Stimulated activated CD8-positive, alpha-beta memory T cell treated with anti-CD3 and anti-CD28 coated beads, Interleukin-4, amount 100 ng/mL, for 1 hour (primary cell): ENCODE measurements at places on chromosomes 1 and 21.

- no peak for DNase-seq
Observed at GRCh38 chr1:168803806-168804510, 75.0 kb upstream of the DPT start.

DNA sequence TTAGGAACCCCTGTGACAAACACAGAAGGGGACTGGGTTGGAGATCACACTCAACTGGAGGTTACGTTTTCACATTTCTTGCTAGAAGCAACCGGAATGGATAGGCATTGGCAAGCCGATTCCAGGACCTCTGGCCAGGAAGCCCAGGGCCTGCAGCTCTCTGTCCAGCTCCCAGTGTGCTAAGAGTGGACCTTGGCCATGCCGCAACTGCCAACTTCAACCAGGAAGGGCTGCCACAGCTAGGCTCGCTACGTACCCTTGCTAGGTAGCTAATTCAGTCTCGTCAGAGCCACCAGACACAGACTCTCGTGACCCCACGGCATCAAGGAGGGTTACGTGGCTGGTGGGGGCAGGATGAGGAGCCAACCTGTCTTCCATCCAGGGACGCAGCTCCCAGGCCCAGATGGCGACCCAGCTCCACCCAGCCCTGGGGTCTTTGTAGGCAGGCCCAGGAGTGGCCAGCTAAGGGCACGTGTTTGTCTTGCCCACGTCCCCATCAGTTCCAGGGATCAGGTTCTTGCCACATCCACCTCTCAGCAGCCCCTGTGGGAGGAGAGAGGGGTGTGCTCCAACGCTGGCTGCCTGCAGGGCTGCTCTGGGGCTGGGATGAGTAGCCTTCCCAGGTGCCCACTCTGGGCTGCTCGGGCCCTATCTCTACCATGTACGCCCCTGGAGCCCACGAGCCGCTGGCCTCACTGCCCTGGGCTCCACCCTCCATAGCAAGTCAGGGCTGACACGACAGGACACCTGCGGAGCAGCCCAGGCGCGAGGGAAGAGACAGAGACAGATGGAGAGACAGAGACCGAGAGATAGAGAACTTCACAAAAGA, 39.2 kb downstream of the UBE2G2 start:
- no peak for DNase-seq

GRCh38 chr1:94955767-94956632, 29.1 kb upstream of the CNN3 start:
- DNase-seq, result no peak

GRCh38 chr1:17065666-17066065, 11.8 kb upstream of the SDHB start:
- no peak for DNase-seq

GRCh38 chr1:97980530-97980929, 59.7 kb upstream of the DPYD start:
- no peak for DNase-seq

DNA sequence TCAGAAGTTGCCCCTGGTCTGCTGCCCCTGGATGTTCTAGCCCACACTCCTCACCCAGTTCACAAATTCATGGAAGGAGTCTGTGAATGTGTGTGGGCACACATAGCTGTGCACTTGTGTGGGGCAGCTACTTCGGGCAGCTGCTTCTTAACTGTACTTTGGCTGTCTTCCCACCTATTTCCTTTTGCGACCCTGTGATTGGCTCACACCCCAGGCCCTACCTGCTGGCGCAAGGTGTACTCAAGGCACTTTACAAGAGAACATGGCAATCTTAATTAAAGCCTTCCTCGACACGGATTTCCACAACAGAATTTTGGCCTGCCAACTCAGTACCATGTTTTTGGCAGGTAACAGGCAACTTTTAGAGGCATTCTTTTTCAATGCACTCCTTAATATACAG, 86.5 kb upstream of the CTTNBP2NL start:
- DNase-seq, result no peak

- DNase-seq, result peak; percentile 8
Observed at GRCh38 chr1:9822897-9823692, 670 bp downstream of the CLSTN1 start.

DNA sequence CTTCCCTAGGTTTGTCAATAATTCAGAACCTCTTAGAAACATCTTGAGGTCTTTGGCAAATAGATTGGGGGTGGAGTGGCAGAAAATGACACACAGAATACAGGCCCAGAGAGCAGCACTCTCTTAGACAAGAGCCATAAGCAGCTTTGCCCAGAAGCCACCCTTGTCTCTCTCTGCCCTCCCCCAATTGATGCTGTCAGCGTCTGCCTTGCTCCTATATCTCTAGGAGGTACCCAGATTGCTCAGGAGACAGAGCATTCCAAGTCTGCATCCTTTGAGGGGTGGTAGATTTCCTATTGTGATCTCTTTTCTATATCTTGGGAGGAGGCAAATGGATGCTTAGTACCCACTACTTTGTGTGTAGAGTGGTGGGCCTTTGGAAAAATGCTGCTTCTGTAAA, 1.8 kb downstream of the RGL1 start:
- no peak for DNase-seq

GRCh38 chr1:1833456-1833855, 55.2 kb upstream of the NADK start:
- no peak for DNase-seq

- DNase-seq, result no peak
Observed at GRCh38 chr1:208235982-208236761, 8.0 kb downstream of the PLXNA2 start.

DNA sequence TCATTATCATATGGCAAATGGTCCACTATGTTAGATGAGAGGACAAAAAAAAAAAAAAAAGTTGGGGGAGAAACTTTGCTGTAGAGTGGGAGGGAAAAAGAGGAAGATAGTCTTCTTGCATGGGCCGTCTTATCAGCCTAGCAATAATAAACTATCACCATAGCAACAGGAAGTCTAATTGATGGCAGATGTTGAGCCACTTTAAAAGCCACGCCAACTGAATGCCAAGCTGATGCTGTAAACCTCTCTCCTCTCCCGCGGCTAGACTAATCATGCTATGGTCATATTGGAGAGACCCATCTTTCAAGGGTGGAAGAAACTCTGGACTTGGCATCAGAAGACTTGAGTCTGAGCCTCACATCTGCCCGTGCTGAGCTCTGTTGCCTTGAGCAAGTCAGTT, 122.2 kb upstream of the HOOK1 start:
- no peak for DNase-seq

GRCh38 chr1:168676861-168677260, 52.1 kb downstream of the DPT start:
- DNase-seq, result no peak

- DNase-seq, result no peak
Observed at GRCh38 chr1:167629681-167630567, at the start of gene RCSD1. RCSD1 (plus strand) TSS chr1:167630232; CDS start chr1:167630424, 192 bp downstream.

DNA sequence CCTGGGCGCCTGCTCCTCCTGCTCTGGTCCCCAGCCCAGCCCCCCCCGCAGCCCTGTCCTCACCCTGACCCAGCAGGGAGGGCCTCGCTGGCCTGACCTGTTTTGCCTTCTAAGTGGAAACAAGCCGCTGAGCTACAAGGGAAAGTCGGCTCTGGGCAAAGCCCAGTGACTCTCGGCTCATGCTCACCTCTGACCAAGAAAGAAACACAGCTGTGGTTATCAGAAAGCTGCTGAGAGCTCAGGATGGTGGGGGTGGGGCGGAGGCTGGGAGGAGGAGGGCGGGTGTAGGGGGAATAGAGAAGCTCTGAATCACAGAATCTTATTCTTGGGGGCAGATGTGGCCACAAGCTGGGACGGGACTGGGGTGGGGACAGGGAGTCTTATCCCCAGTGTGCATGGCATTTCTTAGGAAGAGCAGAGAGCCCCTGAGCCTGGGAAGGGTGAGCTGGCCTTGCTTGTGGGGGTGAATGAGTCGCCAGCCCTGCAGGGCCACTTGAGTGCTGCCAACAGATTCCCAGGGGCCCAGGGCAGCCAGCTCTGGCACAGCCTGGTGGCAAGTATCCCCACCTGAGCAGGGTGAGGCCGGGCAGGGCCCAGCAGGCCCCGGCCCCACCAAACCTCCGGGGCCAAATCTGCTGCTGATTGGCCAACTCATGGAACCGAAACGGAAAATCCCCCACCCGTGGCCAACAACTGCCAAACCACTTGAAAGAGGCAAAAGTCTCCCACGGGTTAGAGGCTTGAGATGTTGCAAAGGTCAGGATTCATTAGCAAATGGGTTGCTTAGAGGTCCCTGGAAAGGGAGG, 120.6 kb downstream of the SPSB1 start:
- DNase-seq, result no peak

GRCh38 chr1:103527331-103527730, 1.8 kb downstream of the RNPC3 start:
- DNase-seq, result no peak

DNA sequence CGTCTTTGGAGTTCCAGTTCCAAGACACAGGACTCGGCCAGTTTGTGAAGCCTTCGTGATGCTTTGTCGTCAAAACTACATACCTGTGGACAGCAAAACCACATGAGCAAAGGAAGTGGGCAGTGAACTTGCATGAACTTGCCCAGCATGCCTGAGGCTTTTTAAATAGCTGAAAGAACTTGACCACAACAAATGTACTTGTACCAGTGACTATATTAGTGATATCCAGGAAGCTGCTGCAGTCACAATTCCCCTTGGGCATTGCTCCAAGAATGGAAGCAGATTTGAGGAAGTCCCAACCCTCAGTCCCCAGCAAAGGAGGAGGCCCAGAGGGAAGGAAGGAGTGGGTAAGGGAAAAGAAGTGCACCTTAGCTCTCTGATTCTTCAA, 2.6 kb downstream of the FUCA1 start:
- DNase-seq, result no peak

GRCh38 chr1:154221278-154222001, 685 bp downstream of the UBAP2L start:
- peak; percentile 48 for DNase-seq

DNA sequence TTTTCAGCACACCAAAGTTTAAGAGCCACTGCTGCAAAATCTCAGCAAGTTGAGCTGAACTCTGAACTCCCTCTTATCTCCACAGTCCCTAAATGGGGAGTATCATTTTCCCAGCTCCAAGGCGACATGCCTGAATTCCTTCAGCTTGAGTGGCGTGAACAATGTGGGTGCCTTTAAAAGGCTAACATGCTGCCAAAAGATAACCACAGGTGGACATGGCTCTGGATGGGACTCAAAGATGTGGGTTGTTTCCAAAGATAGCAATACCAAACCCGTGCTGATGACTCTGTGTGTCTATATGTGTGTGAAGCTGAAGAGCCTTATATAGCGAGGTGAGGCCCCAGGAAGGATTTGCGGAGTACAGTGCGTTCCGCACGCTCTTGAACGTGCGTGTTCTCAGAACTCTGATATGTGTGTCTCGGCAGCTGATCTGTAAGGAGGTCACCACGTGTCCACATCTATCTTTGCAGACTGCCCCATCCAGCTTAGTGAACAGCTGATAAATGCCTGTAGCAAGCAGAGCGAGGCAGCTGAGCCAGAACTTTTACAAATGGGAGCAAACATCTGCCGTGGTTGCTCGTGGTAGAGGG, 189.2 kb downstream of the DYRK1A start:
- DNase-seq, result no peak

DNA sequence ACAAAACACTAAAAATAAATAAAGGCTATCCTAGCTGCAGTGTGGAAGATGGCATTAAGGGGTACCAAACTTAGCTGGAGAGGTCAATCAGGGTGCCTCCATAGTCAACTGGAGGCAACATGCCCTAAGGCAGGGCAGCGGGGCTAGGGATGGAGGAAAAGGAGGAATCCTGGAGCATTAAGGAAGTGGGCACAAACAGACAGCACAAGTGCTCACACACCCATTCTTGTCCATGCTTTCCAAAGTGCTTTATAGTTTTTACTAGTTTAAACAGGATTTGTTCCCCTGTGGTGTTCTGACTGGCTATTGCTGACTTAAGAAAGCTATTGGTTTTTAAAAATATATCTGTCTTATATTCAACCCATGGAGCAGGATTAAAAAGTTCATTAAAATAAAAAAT, 33.3 kb downstream of the TCEANC2 start:
- DNase-seq, result no peak

- peak; percentile 16 for DNase-seq
Observed at GRCh38 chr1:226870401-226871279, at the start of gene PSEN2. PSEN2 (plus strand) TSS chr1:226870616; CDS start chr1:226881908, 11,292 bp downstream.

DNA sequence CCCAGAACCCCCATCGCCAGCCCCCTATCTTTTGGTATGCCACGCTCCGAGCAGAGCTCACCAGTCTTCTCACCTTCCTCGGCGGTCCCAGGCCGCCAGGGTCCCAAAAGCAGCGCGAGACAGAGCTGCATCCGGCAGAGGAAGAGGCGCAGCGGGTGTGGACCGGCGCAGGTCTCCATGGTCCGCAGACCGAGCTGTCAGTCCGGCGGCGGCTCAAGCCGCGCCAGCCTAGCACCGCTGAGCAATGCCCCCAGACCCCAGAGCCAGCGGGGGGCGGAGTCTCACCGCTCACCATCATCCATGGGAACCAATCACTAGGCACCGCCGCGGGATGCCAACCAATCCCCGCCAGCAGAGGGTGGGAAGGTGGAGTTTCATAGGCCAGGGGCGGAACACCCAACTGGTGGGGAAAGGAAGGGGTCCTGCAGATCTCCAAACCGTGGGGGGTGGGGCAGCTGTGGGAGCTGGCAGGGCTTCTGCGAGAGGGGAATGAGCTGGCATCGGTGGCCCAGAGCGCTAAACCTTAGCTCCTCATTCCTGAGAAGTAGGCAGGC, at the start of gene EPHA10:
TSS of gene EPHA10 (minus strand) at position 233 of the 554 bp plus-strand sequence. CDS start at position 179, 54 bp downstream.
- DNase-seq, result no peak

DNA sequence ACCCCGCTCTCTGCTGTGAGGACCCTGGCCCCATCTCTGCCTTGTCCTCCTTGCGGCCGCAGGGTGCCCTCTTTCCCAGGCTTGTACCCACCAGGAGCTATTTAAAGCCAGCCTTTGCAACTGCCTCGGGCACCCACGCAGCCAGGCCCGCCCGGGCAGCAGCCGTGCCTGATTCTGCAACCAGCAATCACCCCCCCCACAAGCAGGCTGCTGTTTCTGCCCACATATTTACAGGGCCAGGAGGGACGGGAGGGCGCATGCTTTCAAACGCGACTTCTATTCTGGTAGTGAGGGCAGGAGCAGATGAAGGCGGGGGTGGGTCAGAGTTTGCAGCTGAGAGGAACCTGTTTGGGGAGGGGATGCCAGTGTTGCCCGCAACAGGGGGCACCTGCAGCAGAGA, 13.6 kb downstream of the GABRD start:
- no peak for DNase-seq

- DNase-seq, result no peak
Observed at GRCh38 chr1:245588116-245588639, 433.4 kb downstream of the KIF26B start.

GRCh38 chr1:22334860-22335550, 116.6 kb upstream of the ZBTB40 start:
- DNase-seq, result no peak

GRCh38 chr1:197150336-197151005, 4.0 kb upstream of the ASPM start:
- no peak for DNase-seq

GRCh38 chr1:241269116-241269515, 87.9 kb downstream of the RGS7 start:
- no peak for DNase-seq

- no peak for DNase-seq
Observed at GRCh38 chr1:47406966-47407365, 9.1 kb upstream of the FOXE3 start.

DNA sequence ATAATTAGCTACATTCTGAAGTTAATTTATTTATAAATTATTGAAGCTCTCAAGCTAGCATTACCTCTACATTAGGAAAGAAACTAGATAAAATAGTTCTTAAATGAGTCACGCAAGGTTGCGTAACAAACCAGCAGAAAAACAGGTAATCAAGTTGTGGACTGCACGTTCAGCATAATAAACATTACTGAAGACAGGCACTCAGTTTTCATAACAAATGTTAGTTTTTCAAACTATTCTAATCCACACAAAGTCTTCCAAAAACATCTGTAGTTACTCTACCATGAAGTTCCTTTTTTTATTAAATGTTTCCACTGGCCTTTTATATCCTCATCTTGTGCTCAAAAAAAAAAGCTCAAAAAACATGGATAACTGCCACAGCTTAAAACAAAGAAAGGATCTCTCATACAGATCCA, 1.3 kb downstream of the TOR1AIP2 start:
- DNase-seq, result no peak
